WTC11 (cell line): ENCODE measurements at places on chromosomes 3 and 15. TPM values are rescaled to one million over a fixed set of nuclear protein-coding genes. Genes with fewer than 3 reads are reported as not detected.

SPATA12 gene
- total RNA-seq: 0.18 to 0.39 TPM (median 0.37 TPM) in 3 replicates

CHDH gene
- 9.5 to 11.7 TPM (median 10.6 TPM) in 3 replicates for total RNA-seq

LNP1 gene
- total RNA-seq: 6.7 to 7.9 TPM (median 6.8 TPM) in 3 replicates

THSD4 gene
- 7.8 to 11.7 TPM (median 8.2 TPM) in 3 replicates for total RNA-seq

DNA sequence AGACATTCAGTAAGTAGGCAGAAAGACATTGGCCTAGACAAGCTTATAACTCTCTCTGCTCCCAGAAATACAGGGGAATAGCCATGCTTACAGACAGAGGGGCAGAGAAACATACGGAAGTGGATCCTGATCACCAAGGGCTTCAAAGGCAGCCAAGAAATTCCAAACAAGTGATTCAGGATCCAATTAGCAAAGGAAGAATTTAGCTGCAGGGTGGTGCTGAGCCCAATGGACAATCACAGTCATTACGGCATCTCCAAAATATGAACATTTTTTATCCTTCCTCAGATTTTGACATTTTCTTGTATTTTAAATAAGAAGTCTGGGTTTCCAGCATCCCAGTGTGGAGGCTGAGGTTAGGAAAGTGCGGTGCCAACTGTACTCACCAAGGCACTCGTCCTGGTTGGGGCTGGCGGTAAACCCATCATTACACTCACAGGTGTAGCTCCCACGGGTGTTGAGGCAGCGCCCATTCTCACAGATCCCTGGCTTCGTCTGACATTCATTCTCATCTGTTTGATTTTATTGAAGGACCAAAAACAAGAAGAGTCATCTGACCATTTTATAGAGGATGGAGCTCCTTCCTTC, 96.8 kb downstream of the DUT start:
- DNase-seq: no peak
- 0 out of 2 replicates have a peak, but pooled peaks cover 5% of the 10 kb centered on the region for H3K4me1 ChIP-seq
- no peak overlapping the region; the same call in 1 of the 2 replicates for H3K27ac ChIP-seq
- H3K27me3 ChIP-seq: no peaks in the 10 kb centered on the region
- no peaks in the 10 kb centered on the region for H3K36me3 ChIP-seq

DNA sequence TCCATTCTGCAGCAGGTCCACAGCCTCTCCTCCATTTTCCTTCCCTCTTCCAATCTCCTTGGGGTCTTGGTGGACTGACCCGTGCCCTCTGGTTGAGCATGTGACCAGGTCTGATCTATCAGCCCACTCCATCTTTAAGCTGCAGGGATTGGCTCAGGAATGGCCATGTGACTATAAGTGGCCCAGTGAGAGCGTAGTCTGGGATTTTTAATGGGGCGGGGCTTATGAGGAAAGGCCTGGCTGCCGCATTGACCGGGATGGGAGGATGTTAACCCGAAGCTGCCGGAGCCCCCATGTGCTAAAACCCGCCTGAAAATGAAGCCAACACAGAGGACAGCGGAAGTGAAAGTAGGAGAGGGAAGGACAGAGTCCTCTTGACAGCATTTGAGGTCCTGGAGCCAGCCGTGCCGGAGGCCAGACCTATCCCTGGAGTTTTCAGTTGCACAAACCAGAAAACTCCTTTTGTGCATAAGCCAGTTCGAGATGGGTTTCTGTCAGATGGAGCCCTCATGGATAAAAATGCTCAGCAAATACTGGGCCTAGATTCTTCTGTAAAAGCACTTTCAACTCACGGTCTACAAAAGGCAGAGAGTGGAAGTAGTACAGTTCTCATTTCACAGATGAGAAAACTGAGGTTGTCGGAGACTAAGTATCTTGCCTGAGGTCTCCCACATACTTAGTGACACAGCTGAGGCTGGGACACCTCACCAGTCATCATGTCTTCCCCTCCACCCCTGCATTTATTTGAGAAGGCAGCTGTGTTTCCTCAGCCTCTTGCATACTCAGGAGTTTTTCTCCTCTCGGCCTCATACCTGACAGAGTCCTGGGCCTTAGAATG, 61.9 kb downstream of the ATP2B2 start:
- DNase-seq: no peak
- peaks cover 4% of the 10 kb centered on the region for H3K4me1 ChIP-seq
- no peak overlapping the region for H3K27ac ChIP-seq
- peaks cover 4% of the 10 kb centered on the region for H3K27me3 ChIP-seq

- H3K27me3 ChIP-seq: no peaks in the 10 kb centered on the region
- peaks cover 10% of the 10 kb centered on the region; the same call in 1 of the 2 replicates for H3K36me3 ChIP-seq
- H3K4me1 ChIP-seq: peaks cover 47% of the 10 kb centered on the region
- H3K27ac ChIP-seq: peak overlapping the region; percentile 37; the same call in 1 of the 2 replicates
- no peak for DNase-seq
Measured at GRCh38 chr15:29322415-29322814, 52.8 kb upstream of the NSMCE3 start.

DNA sequence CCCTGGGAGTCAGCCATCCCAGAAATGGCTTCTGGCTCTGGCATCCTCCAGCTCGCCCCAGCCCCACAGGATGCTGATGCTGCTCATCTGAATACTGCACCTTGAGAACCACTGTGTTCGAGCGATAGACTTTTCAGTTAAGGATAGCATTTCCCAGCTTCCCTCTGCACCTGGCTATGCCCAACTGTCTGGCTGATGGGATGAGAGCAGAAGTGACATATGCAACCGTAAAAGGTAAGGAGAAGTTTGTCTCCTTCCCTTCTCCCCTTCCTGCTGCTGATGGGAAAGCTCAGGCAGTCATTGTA, 9.7 kb upstream of the HHATL start:
- no peak for DNase-seq
- no peak overlapping the region for H3K4me3 ChIP-seq
- no peaks in the 10 kb centered on the region for H3K36me3 ChIP-seq
- H3K27me3 ChIP-seq: no peaks in the 10 kb centered on the region
- no peak overlapping the region for H3K27ac ChIP-seq

GRCh38 chr3:12405432-12406272, 78.6 kb upstream of the TSEN2 start:
- DNase-seq: no peak
- no peaks in the 10 kb centered on the region; the same call in 1 of the 2 replicates for H3K27me3 ChIP-seq
- no peak overlapping the region for H3K27ac ChIP-seq
- H3K4me3 ChIP-seq: no peak overlapping the region

DNA sequence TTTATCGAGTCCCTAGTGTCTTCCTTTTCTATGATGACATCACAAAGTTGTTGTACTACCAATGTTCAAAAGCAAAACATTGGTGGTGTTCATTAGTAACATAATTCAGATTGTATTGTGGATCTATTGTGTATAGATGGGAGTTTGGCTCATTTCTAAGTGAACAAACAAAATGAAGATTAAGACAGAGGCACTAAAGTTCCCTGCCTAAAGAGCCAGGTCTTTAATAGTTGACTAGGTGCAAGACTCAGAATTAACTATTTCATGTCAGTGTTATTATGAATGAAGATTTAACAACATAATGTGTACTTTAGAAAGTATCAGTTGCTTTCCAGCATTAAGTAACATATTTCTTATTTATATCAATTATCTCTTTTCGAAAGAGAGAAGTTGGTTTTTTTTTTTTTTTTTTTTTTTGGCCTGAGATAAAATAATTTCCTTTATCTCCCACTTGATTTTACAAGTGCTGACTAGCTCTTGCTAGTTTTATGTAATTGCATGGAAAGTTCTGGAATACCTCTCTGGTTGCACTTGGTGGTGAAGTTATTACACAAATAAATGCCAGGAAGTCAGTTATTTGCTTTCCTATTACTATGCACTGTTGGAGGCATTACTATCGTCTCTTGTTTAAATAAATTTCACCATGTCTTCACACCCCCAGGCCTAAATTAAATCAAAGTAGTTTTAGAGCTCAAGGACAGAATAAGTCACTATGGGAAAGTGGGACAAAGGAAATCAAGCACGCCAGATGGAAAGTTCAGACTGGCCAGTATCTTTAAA, 48.7 kb downstream of the NAALADL2 start:
- no peak overlapping the region for H3K27ac ChIP-seq
- no peak overlapping the region for H3K4me3 ChIP-seq
- DNase-seq: no peak
- H3K36me3 ChIP-seq: no peaks in the 10 kb centered on the region
- H3K27me3 ChIP-seq: no peaks in the 10 kb centered on the region

DNA sequence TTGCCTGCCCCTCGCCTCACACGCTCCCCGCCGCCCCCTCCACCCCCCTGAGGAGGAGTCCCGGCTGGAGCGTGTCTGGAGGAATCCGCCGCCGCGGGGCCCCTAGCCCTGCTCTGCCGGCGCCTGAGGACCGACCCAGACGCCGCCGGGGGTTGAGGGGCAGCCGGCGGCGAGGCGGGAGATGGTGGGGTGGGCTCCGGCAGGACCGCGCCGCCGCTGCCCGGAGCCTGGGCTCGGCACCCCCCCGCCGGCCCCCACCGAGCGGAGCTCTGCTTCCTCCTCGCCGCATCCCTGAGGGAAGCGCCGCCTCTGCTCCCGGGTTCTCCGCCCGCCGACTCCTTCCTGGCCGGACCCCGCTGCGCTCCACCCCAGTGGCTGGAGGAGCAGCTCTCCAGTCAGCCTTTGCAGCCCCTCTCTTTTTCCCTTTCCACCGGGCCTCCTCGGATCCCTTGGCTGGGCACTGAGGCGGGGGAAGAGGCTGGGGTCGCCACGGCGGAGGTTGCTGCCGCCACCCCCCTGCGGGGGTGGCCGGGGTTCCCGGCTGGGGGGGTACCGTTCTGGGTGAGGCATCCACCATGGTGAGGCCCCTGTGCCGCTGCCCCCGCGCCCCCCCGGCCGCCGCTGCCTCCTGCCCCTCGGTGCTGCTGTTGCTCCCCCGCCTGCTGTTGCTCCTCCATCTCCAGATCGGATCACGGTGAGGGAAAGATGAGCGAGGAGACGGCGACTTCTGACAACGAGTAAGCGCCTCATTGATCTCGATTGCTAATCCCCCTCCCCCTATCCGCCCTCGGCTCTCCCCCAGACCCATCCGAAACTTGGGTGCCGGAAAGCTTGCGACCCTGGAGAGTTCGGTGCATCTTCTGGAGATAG, at the start of gene SPRED1:
Gene SPRED1 (plus strand): TSS at position 356 of the 870 bp plus-strand sequence. CDS start 350 bp downstream, at position 706.
- H3K27me3 ChIP-seq: no peaks in the 10 kb centered on the region
- peaks cover 4% of the 10 kb centered on the region; the same call in 1 of the 2 replicates for H3K36me3 ChIP-seq
- peak; percentile 61 for DNase-seq
- peak within 1 kb of the TSS; percentile 95 for H3K4me3 ChIP-seq

DNA sequence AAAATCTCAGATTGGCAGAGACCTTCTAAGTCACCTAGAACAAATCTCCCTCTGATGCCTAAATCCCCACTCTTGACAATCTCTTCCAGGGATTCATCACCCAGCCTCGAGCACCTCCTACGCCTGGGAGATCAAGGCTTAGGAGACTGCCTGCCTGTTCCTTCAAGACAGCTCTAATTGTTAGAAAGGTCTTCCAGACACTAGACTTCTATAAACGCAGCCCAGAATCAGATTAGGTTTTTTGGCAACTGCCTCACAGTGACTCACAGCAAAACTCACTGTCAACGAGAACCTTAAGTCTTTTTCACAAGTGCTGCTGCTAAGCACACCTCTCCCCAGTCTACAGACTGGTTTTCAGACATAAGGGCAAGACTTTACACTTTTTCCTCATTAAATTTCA, 23.1 kb downstream of the SRGAP3 start:
- DNase-seq: no peak
- H3K27me3 ChIP-seq: no peaks in the 10 kb centered on the region; the same call in 1 of the 2 replicates
- H3K4me1 ChIP-seq: peaks cover 63% of the 10 kb centered on the region
- no peak overlapping the region for H3K4me3 ChIP-seq
- H3K36me3 ChIP-seq: no peaks in the 10 kb centered on the region

GRCh38 chr3:17013571-17013970, 128.8 kb downstream of the PLCL2 start:
- H3K27ac ChIP-seq: no peak overlapping the region
- H3K4me1 ChIP-seq: peaks cover 17% of the 10 kb centered on the region
- 0 out of 2 replicates have a peak, but pooled peaks cover 5% of the 10 kb centered on the region for H3K36me3 ChIP-seq
- no peaks in the 10 kb centered on the region for H3K27me3 ChIP-seq
- H3K4me3 ChIP-seq: no peak overlapping the region

DNA sequence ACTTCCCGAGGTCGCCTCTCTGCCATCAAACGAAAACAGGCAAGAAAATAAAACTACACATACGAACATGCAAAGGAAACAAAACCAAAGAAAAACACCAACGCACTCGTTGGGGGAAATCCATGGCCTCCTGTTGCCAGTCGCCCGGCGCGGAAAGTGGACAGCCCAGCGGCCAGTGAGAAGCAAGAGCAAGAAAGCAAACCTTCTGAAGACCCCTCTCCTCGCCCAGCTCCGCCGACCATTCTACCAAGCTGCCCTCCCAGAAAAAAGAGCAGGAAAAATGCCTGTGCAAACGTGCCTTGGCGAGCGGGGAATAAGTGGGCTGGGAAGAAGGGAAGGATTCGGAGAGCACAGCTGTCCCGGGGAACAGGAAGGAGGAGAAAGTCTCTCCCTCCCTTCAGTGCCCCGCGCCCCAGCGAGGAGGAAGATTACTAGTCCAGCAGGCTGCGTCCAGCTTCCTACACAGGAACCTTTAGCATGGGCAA, 802 bp upstream of the NECTIN3 start:
- DNase-seq: no peak
- peak overlapping the region; percentile 71 for H3K27ac ChIP-seq
- H3K4me3 ChIP-seq: peak overlapping the region; percentile 90
- H3K4me1 ChIP-seq: peaks cover 38% of the 10 kb centered on the region
- no peaks in the 10 kb centered on the region for H3K36me3 ChIP-seq

GRCh38 chr15:95503640-95504225, 826.8 kb upstream of the NR2F2 start:
- no peaks in the 10 kb centered on the region for H3K36me3 ChIP-seq
- H3K27ac ChIP-seq: no peak overlapping the region
- DNase-seq: no peak
- H3K4me1 ChIP-seq: no peaks in the 10 kb centered on the region
- H3K4me3 ChIP-seq: no peak overlapping the region
- no peaks in the 10 kb centered on the region for H3K27me3 ChIP-seq

DNA sequence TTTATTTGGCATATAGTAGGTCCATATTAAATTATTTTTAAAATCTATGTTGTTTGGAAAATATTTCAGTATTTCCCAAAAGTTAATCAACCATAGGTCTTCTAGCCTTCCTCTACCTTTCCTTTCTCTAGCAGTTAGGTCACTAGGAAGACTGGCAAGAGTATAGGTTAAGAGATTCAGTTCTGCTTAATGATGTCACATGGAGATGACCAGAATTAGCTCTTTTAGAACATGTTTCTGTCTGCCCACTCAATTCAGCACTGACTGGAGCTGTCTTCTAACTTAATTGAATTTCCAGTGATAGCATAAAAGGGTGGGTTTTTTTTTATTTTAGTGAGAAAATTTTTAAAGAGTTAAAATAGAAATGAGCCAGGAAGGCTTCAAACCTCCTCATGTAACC, 23.8 kb upstream of the ZBED2 start:
- H3K27ac ChIP-seq: no peak overlapping the region
- H3K4me3 ChIP-seq: no peak overlapping the region
- no peak for DNase-seq
- H3K27me3 ChIP-seq: no peaks in the 10 kb centered on the region
- H3K36me3 ChIP-seq: peaks cover 5% of the 10 kb centered on the region; the same call in 1 of the 2 replicates
- no peaks in the 10 kb centered on the region for H3K4me1 ChIP-seq

- no peak overlapping the region for H3K4me3 ChIP-seq
- H3K27me3 ChIP-seq: no peaks in the 10 kb centered on the region
- H3K4me1 ChIP-seq: peaks cover 26% of the 10 kb centered on the region
Measured at GRCh38 chr3:157333551-157333991, 103.1 kb upstream of the PTX3 start.

GRCh38 chr3:79651536-79652065, 116.2 kb downstream of the ROBO1 start:
- H3K27me3 ChIP-seq: no peaks in the 10 kb centered on the region
- no peaks in the 10 kb centered on the region for H3K36me3 ChIP-seq
- DNase-seq: peak; percentile 21
- no peak overlapping the region for H3K4me3 ChIP-seq
- 0 out of 2 replicates have a peak, but pooled peaks cover 3% of the 10 kb centered on the region for H3K4me1 ChIP-seq

GRCh38 chr3:65871305-65872141, 167.2 kb downstream of the MAGI1 start:
- no peaks in the 10 kb centered on the region for H3K27me3 ChIP-seq
- H3K27ac ChIP-seq: no peak overlapping the region
- no peak overlapping the region for H3K4me3 ChIP-seq
- no peak for DNase-seq
- peaks cover 23% of the 10 kb centered on the region for H3K4me1 ChIP-seq
